Thymus (tissue), 14 donors: ENCODE measurements at places on chromosomes 2 and 18.

DNA sequence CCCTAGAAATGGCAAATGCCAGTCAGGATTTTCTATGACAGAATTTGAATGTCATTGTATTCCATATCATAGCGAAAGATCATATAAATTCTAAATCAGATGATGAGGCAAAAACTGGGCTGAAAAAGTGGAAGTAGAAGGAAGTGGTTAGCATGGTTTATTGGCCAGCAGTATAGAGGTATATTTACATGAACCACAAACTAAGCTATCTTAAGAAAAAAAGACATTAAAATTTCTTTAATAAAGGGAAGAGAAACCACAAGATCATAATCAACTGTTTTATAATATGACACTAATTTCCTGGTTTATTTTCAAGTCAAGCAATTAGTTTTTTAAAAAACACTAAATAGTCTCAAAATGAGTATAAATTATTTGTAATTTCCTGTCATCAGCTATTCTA, 123.2 kb upstream of the LRP1B start:
- DNase-seq = no peak

- DNase-seq = no peak
These were observed 353.6 kb upstream of the TRIB2 start for GRCh38 chr2:12363138-12363537.

GRCh38 chr2:177165061-177165583, 47.5 kb upstream of the HNRNPA3 start:
- DNase-seq = no peak

DNA sequence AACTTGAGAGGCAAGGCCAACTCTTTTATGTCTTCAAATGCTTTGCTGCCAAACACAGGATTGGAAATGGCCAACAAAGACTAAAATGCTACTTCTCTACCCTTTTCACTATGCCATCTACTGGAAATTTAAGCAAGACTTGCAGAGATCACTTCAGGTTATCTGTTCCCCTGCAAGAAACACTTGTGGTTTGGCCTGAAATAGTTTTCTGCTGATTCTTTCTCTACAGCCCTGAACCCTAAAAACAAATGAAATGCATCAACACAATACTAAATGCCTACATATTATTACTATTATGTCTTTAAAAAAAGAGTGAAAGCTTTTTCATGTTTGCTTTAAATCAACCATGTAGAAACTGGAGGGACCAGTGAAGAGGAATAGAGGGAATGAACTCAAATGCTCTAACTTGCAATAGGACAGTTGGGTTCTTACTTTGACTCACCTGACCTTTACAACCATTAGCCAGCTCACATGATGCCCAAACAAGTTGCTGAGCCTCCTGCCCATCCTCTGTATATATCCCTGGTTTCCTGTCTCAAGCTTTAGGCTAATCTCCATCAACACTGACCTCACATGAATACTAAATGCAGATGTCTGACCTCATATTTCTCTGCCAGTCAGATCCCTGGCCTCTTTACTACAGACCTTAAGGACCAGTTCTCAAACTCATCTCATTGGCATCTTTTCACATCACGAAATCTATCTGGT, 17.5 kb upstream of the ADAM17 start:
- no peak for DNase-seq

- no peak for DNase-seq
These were observed 41.5 kb upstream of the MCFD2 start for GRCh38 chr2:46956981-46957531.

DNA sequence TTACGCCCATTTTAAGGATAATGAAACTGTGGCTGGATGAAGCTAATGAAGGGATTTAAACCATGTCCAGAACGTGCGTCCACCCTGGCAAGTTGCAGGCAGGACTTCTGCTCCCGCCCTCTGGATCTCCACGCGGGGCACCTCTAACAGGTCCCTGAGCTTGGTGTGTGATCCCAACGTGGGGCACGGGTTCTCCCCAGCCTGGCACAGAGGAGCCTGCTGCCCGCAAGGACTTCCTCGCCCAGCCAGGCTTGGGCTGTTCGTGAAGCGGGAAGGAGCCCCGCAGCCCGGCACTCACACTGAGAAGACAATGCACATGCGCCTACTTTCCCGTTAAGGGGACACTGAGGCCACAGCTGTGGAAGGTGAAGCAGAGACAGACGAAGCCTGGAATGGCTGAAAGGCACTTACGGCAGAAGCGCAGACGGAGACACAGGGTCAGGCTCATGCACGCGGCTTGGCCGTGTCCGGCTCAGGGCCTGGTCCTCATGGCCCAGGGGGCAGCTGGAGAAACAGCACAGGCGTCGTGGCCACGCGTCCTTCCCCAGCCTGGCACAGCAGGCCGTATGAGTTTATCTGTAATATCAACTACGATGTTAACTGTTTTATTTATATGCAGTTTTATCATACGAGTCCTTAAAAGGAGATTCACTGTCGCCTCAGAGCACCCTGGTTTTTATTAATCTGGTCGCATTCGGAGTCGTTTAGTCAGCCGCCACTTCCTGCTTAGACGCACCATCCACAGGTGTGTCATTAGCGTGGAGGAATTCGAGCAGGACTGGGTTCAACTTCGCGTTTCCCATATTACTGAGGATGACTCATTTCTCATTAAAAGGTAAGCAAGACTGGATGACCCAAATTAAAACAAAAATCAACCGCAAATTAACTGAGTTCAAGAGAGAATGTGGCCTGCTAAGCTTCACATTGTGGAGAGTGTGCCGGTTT, 835.9 kb downstream of the GALR1 start:
- DNase-seq = no peak

- DNase-seq = no peak
These were observed 184.3 kb downstream of the UBE2E3 start for GRCh38 chr2:181164699-181165098.

- DNase-seq = no peak
These were observed 106.7 kb downstream of the XRCC5 start for GRCh38 chr2:216215658-216216390.

DNA sequence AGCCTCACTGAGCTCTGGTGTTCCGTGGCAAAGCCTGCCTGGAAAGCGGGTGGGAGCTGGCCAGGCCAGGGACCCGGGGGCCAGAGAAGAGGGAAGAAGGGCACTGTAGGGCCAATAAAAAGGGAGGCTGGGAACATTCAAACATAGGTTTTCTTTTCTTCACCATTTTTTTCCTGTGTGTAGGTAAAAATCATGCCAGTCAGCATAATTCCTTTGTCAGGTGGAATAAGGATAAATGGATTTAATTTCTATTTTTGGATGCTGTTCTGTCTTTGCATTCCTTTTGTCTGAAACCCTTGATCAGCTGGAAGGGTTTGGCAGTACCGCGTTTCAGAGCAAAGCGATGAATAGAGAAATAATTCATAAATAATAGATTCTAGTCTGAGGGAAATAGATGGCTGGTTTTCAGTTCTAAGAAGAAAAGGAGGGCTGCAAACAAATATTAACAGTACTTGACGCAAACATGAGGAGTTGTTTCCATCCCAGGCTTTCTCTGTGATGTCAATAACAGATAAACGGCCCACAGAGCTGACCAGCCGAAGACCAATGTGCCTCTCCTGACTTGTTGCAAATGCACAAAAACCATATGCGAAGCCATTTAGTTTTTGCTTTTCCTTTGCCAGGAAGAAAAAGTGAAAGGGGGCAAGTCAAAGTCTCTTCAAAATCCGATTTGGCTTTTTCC, 384.4 kb downstream of the TSN start:
- no peak for DNase-seq

DNA sequence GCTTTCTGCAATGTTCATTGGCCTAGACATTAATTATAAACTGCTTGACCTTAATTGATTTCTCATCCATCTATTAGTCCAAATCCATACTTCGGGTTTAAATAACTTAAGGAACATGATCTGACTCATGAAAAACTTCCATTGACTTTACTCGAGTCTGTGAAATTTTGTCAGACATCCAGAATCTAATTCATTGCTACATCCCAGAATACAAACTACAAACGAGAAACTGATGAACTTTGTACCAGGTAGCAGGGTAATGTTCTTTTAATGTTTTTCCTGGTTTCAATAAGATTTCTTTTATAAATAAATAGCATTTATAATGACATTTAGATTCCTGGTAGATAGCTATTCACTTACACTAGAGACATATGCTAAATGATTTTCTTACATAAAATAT, 36.0 kb upstream of the IKZF2 start:
- DNase-seq = no peak

DNA sequence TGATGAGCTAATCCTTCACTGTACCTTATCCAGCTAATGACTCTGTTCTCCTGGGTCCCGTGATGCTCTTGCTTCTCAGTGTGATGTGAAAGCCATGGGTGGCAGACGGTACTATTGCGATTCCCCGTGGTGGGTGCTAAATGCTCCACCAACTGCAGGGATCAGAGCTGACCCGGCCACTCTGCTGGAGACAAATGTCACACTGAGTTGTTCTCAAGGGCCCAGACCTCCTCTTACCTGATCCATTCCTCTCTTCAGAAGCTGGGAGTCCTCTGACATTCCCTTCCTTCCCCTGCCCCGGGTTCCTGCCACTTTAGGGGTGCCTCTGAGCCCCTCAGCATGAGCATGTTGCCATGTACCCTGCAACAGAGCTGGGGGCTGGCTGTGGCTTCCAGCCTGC, 105.1 kb downstream of the MAPK4 start:
- no peak for DNase-seq

DNA sequence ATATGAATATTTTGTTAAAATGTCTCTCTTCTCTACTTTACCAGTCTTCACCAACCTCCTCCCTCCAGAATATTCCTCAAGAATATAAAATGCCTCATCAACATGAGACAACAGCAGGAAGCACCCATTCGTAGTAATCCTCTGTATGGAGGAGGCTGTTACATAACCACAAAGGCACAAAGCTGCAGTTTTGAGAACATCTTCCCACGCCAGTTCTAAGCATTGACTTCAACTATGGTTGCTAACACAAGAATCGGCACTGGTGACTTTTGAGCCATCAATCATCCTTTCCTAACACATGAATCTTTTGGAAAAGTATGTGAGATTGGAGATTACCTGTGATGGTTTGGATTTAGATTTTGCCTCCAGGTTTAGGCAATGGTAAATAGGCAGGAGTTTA, 54.9 kb upstream of the CYP1B1 start:
- no peak for DNase-seq

GRCh38 chr2:29000481-29000880, 19.4 kb downstream of the TOGARAM2 start:
- DNase-seq = peak; percentile 52

DNA sequence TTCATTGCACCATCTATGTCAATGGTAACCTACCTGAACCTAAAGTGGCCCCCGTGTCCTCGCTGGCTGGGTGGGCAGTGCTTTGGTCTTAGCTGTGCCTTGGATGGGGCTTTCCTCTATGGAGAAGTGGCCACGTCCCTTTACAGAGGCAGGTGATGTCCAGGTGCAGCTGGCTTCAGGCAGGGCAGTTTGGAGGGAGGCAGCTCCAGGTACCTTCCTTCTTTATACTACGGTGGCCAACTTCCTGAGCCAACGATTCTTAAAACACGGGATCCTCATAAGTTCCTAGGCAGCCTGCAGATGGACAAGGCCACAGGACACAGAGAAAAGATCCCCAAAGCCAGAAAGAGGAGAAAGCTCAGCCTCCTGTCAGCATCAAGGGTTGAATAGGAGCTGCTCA, 517.3 kb upstream of the HS6ST1 start:
- no peak for DNase-seq

DNA sequence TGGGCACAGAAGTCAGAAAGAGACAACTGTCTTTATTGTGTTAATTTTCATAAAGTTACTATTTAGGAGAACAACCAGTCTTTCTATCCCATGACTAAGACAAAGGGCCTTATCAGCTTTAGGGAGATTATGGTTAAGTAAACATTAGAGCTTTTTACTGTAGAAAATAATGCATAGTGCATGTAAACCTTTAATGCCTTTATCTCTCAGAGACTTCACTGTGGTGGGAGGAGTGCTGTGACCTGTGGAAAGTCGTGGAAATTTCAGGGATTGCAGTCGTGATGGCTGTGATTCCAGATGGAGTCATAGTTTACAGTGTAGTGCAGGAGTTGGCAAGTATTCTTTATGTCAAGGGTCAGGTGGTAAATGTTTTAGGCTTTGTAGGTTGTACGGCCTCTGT, 15.8 kb downstream of the ZNF236 start:
- DNase-seq = no peak

DNA sequence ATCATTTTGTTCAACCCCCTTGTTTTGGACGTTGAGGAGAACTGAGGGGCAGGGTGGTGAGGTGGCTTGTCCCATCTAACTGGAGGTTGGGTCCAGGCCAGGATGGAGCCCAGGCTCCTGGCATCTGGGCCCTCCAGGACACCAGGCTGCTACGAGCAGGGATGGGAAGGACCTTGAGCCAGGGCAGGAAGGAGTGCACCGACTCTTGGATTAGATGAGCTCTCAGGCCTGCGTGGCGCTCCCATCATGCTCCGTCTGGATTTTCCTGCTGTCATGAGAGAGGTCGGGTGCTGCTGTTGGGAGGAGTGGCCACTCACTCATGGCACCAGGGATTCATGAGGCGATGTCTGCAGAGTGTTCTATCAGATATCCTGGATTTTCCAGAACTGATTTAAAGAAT, 18.3 kb upstream of the ALLC start:
- no peak for DNase-seq

- DNase-seq = no peak
These were observed 103.9 kb upstream of the ACVR1C start for GRCh38 chr2:157732596-157732995.

DNA sequence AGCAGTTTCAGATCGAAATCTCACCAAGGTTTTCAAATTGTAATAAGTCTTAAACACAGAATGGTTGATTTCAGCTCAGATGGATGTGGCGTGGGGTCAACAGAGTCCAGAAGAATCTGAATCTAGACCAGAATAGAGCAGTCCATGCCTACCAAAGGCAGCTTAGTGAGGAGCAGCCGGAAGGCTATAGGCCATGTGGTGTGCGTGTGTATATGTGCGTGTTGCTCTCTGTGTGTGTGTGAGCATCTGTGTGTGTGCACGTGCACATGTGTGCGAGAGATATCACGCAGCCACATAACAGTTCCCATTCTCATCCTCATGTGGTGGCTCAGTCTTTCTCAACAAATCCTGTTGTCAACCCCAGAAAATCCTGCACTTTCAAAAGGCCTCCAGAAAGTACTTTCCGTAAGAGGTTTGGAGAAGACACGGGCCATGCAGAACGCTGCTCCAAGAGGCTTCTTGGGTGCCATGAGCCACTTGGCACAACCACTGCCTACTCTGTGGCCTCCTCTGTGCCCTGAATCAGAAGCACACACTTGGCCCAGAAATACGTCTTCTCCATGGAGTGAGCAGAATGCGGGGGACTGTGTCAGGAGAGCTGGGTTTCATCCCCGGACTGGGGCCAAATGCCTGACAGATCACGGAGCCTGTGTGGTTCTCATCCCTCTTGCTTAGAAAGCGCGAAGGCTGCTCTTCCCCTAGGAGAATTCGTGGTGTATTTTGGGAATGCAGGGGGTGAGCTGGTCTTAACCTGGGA, 67.3 kb downstream of the ACKR3 start:
- DNase-seq = no peak

GRCh38 chr2:34317797-34318196, 718.7 kb upstream of the FAM98A start:
- no peak for DNase-seq

- DNase-seq = no peak
These were observed 22.6 kb downstream of the EIPR1 start for GRCh38 chr2:3354986-3355385.
